ENCODE measurements at places on chromosomes 1 and 21. TPM values are rescaled to one million over a fixed set of nuclear protein-coding genes. Genes with fewer than 3 reads are reported as not detected.

- no peak overlapping the region for H3K4me3 ChIP-seq
- H3K27ac ChIP-seq: no peak overlapping the region
- H3K27me3 ChIP-seq: no peaks in the 10 kb centered on the region
- peaks cover 15% of the 10 kb centered on the region for H3K4me1 ChIP-seq
- no peaks in the 10 kb centered on the region for H3K36me3 ChIP-seq
- no peak for DNase-seq
Measured at GRCh38 chr1:28127617-28128257, 39.3 kb upstream of the EYA3 start.

DNA sequence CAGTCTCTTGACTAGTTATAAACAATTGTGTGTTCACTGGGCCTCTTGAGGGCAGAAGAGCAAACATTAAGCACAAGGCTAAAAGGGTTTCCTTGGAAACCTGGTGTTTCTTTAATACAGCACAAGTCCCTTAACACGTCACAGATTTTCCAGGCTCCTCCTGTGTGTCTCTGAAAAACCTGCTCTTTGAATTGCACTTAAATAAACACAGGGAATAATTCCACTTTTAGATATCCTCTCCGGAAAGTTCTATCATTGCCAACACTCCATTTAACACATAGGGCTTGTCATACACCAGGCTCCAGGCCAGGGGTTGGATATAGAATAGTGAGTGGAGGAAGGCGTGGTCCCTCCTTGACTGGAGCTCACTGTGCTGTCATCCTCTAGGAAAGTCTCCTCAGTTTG lies 442.6 kb downstream of the DSCAM start:
- H3K27me3 ChIP-seq: no peaks in the 10 kb centered on the region
- no peak for DNase-seq
- H3K4me1 ChIP-seq: no peaks in the 10 kb centered on the region
- H3K4me3 ChIP-seq: no peak overlapping the region

DNA sequence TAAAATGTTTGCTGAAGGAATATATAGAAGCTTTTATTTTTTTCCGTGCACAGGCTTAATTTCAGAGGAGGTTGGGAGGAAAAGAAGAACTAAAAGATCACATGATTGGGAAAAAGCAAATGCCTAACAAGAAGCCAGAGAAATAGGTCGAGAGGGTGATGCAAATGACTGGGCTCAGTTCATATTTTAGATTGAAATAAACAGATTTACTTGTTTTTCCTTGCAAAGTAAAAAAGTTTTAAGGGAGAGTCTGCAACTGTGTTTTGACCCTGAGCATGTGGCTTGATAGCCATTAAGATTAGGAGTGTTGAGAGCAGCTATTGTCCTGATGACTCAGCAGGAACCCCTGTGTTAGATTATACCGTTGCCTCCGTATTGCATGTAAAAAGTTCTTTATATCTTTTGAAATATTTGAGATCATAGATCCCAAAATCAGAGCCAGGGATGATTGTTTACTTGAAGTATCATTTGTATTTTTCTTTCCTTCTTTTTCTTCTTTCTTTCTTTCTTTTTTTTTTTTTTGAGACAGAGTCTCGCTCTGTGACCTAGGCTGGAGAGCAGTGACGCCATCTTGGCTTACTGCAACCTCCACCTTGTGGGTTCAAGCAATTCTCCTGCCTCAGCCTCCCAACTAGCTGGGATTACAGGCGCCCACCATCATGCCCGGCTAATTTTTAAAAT lies 20.2 kb downstream of the CLIC4 start:
- DNase-seq: peak; percentile 53
- peaks cover 6% of the 10 kb centered on the region for H3K36me3 ChIP-seq
- H3K27me3 ChIP-seq: no peaks in the 10 kb centered on the region
- no peak overlapping the region for H3K4me3 ChIP-seq
- peak overlapping the region; percentile 34 for H3K27ac ChIP-seq
- peaks cover 72% of the 10 kb centered on the region for H3K4me1 ChIP-seq

The ADAM30 gene
- total RNA-seq: not detected

DNA sequence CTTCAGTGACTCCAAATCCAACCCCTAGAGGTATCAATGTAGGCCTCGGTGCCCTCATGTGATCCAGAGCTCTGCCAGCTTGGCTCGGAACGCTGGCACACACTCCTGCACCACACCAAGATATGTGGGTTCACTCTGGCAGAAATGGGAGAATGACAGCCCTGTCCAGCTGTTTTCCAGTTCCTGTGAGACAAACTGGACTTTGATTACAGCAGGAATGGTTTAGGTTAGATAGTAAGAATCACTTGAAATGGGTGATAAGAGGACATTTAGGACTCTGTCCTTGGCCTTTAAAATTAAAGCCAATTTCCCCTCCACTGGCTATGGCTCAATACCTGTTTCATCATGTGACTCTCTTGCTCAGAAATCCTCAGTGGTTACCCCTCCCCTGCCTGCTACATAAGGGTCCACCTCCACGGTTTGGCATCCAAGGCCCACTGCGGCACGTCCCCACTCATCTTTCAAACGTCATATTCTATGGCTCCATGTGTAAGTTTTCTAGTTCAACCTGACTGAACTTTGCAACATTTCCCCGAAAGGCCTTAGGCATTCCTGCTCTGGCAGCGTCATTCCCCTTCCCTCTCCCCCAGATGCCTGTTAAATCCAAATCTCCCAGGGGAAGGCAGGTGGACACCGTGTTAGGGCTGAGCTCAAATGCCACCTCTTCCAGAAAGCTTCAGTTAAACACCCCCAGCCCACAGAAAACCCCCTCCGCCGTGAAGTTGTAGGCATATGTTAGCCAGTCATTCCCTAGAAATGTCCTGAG lies 44.7 kb downstream of the PLEKHA6 start:
- no peak overlapping the region for H3K27ac ChIP-seq
- DNase-seq: no peak
- peaks cover 30% of the 10 kb centered on the region for H3K27me3 ChIP-seq
- no peaks in the 10 kb centered on the region for H3K36me3 ChIP-seq
- H3K4me3 ChIP-seq: no peak overlapping the region

The LEFTY2 gene
- total RNA-seq: not detected

The GBP6 gene
- not detected for total RNA-seq

DNA sequence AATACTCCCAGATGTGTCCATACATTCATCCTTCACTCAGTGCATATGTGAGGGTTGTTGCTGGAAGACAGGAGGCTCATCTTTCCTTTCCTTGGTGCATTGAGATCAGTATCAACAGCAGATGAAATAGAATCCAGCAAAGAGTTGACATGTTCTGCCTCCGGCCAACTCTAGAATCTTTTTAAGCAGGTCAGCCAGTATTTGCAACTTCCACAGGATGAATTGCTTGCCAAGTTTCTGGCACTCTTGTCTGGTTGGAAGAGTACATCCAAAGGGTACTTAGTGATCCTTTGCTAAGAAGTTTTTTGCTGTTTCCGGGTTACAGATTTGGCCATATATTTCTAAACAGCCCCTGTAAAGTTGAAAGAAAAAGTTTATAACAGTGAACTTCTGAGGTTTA lies 21.1 kb downstream of the SYNC start:
- H3K4me3 ChIP-seq: no peak overlapping the region
- no peaks in the 10 kb centered on the region for H3K27me3 ChIP-seq
- peaks cover 2% of the 10 kb centered on the region for H3K4me1 ChIP-seq
- no peak overlapping the region for H3K27ac ChIP-seq
- peaks cover 73% of the 10 kb centered on the region for H3K36me3 ChIP-seq

The TMPRSS3 gene
- total RNA-seq: not detected

- no peak overlapping the region for H3K4me3 ChIP-seq
- H3K27ac ChIP-seq: no peak overlapping the region
- no peaks in the 10 kb centered on the region for H3K4me1 ChIP-seq
- no peak for DNase-seq
- H3K36me3 ChIP-seq: no peaks in the 10 kb centered on the region
- H3K27me3 ChIP-seq: peaks cover 4% of the 10 kb centered on the region
Measured at GRCh38 chr1:29429656-29430055, 193.3 kb downstream of the PTPRU start.

The ZP4 gene
- total RNA-seq: not detected

The GUCA2B gene
- total RNA-seq: not detected

DNA sequence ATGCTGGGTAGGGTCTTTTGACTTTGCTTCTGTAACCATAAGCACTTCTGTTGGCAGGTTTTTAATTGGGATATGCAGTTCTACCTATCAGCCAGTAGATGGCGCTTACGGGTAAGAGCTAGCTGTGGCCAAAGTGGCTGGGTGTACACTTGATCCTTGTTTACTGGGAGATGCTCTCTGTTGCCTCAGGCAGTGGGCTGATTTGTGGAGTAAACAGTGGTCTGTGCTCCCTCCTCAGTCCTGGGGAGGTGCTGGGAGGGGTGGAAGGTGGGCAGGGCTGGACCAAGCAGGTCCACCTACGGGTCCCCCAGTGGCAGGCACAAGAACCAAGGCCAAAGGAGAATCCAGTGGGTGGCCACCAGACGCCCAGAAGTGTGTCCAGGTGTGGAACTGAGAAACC lies 43.4 kb downstream of the RALGPS2 start:
- no peaks in the 10 kb centered on the region for H3K4me1 ChIP-seq
- H3K27ac ChIP-seq: no peak overlapping the region
- DNase-seq: peak; percentile 47
- H3K27me3 ChIP-seq: no peaks in the 10 kb centered on the region
- no peak overlapping the region for H3K4me3 ChIP-seq
- H3K36me3 ChIP-seq: no peaks in the 10 kb centered on the region

- DNase-seq: no peak
- no peak overlapping the region for H3K4me3 ChIP-seq
- no peak overlapping the region for H3K27ac ChIP-seq
- H3K36me3 ChIP-seq: no peaks in the 10 kb centered on the region
- no peaks in the 10 kb centered on the region for H3K27me3 ChIP-seq
Measured at GRCh38 chr21:31780944-31781343, 49.0 kb upstream of the SCAF4 start.

The OVAAL gene
- total RNA-seq: not detected

- DNase-seq: peak; percentile 95
- peaks cover 20% of the 10 kb centered on the region for H3K27me3 ChIP-seq
- no peaks in the 10 kb centered on the region for H3K36me3 ChIP-seq
- H3K27ac ChIP-seq: no peak overlapping the region
- H3K4me3 ChIP-seq: peak overlapping the region; percentile 63
- peaks cover 4% of the 10 kb centered on the region for H3K4me1 ChIP-seq
Measured at GRCh38 chr1:26161415-26162219, 2.7 kb downstream of the FAM110D start.

DNA sequence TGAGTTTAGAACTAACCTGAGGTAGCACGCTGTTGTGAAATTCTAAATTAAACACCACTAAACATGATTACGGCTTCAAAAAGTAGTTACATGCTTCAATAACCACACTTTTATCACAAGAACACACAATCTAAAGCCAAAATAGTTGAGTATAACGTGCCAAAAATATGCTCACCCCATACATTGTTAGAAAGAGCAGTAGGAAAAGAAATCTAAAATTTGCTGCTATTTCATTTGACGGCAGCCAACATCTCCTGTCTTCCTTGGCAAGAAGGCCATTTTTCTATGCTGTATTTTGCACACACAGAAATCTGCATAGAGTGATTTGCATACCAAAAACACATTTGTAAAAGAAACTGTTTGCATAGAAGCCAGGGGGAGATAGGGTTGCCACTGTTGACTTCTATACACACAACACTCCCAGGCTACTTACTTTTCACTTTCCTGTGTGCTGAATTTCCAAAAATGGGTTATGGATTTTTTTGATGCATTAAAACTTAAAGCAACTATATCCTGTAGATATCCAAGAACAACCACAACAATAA lies 42.9 kb upstream of the DMRTB1 start:
- DNase-seq: no peak
- peaks cover 32% of the 10 kb centered on the region for H3K27me3 ChIP-seq
- H3K4me3 ChIP-seq: no peak overlapping the region
- no peak overlapping the region for H3K27ac ChIP-seq

The UBL4B gene
- total RNA-seq: 1.1 TPM

The CD1D gene
- under 0.01 TPM for total RNA-seq

- peaks cover 14% of the 10 kb centered on the region for H3K4me1 ChIP-seq
- no peak for DNase-seq
- no peaks in the 10 kb centered on the region for H3K36me3 ChIP-seq
- no peak overlapping the region for H3K27ac ChIP-seq
- no peaks in the 10 kb centered on the region for H3K27me3 ChIP-seq
Measured at GRCh38 chr1:196649990-196650389, 1.9 kb upstream of the CFH start.

DNA sequence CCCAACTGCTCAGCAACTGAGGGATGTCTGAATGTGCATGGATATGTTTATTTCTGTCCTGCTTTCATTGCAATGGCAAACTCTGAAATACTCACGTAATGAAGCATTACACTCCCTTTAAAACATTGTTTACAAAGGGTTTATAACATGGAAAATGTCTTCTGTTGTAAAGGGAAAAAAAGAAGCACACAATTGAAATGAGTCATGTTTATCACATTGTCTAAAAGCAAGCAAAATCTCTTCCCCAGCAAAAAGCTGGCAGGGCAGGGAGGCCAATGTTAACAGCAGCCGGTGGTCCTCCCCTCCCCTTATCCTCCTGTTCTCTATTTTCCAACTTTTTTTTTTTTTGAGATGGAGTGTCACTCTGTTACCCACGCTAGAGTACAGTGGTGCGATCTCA lies 3.9 kb upstream of the EFNA1 start:
- H3K36me3 ChIP-seq: no peaks in the 10 kb centered on the region
- DNase-seq: no peak
- peaks cover 59% of the 10 kb centered on the region for H3K27me3 ChIP-seq

The CRYAA gene
- total RNA-seq: not detected

The ABCA4 gene
- total RNA-seq: under 0.01 TPM

DNA sequence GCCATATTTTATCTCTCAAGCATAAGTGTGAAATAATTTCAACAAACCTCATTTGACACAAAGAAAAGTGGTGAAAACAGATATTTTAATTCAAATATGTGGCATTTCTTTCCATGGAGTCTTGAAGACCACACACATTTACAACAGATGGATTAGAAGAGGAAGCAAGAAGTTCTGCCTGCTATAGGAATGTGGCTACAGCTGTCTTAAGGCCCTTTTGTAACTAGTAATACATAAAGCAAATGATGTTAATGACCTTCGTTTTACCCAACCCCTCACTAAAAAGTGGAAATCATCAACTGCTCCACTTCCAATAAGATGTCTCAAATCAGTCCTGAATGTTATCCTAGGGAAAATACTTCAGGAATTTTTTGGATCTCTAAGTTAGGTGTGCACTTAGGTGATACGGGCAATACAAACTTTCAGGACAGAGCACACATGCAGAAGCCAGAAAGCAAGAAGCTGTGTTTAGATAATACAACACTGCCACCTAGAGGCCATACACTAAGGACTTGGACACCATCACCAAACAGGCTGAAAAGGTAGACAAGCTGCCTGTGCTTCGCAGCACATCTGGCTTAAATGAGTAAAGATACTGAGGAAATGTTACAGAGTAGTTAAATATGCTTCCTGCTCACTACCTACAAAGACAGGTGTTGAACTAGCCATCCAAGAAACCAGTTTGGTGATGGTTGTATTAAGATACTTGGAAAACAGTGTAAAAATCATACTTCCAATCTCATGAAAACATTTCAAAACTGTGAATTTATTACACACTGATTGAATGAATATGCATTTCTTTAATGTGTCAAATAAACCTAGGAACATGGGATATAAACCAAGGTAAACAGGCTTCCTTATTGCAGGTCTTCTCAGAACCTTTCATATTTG lies 24.4 kb downstream of the RRAGC start:
- H3K4me3 ChIP-seq: no peak overlapping the region
- DNase-seq: peak; percentile 81
- H3K27me3 ChIP-seq: peaks cover 16% of the 10 kb centered on the region
- H3K36me3 ChIP-seq: peaks cover 22% of the 10 kb centered on the region

The S100A12 gene
- total RNA-seq: not detected

- H3K4me1 ChIP-seq: no peaks in the 10 kb centered on the region
- no peak for DNase-seq
- H3K27ac ChIP-seq: no peak overlapping the region
- H3K27me3 ChIP-seq: no peaks in the 10 kb centered on the region
Measured at GRCh38 chr1:184096005-184096404, 44.5 kb downstream of the TSEN15 start.

The LIPI gene
- total RNA-seq: not detected

Measured in osteoblast (primary cell).